Lower leg skin (tissue), 4 donors: ENCODE measurements at places on chromosomes 3 and 15. TPM values are rescaled to one million over a fixed set of nuclear protein-coding genes. Genes with fewer than 3 reads are reported as not detected.

Gene CFAP100
- not detected for total RNA-seq

Gene CRYGS
- total RNA-seq: 2.3 TPM

Gene MYRIP
- total RNA-seq: 1.7 TPM

DNA sequence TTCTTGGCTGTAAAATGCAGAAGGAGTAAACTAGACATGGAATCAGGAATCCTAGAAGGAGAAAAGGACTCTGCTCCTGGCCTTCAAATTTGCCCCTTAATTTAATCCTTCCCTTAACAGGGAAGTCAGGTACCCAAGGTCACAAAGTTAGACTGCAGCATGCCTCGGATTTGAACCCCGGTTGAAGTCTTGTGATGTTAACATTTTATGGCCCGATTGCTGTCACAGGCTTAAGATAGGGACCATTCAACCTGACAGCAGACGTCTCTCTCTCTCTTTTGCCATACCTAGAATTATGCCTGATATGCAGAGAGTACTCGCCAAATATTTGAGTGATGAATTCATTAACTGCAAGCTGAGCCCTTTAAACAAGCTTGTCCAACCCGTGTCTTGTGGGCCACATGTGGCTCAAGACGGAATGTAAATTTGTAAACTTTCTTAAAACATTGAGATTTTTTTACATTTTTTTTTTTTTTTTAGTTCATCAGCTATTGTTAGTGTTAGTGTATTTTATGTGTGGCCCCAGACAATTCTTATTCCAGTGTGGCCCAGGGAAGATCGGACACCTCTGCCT is 217.2 kb downstream of the THSD4 start:
- DNase-seq: no peak

- DNase-seq: no peak
Measured at GRCh38 chr3:11452312-11452711, 180.1 kb downstream of the ATG7 start.

- DNase-seq: no peak
Measured at GRCh38 chr15:55420171-55420866, 12.0 kb downstream of the PIERCE2 start.

DNA sequence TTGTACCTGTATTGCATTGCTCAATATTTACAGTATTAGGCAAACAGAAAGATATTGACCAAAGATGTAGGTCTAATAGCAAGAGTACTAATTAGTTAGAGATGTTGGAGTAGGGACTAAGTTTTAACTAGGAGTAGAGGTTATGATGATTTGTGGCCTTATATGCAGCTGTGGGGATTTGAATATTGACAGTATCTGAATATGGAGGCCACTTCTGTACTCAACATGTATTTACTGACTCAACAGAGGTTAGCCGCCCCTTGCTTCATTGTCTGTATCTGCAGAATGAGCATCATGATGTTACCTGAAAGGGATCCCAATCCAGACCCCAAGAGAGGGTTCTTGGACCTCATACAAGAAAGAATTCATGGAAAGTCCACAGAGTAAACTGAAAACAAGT is 49.6 kb upstream of the LRTM1 start:
- no peak for DNase-seq

DNA sequence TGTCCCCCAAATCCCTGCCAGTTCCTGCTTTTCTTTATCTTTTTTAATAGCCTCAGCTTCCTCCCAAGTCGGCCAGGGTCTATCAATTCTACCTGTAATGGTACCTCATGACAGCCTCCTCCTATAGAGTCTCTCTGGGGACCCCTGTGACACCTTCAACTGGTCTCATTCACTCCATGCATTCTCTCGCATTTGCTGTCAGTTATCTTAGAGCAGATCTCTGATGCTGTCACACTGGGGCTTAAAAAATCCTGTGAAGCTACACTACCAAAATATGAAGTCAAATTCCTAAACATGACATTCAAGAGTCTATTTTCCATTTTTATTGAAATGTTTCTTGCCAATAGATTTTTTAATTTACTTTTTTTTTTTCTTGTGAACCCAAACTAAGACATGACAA is 5.5 kb downstream of the VPS39 start:
- no peak for DNase-seq

GRCh38 chr3:117286488-117286887 is 576.9 kb downstream of the TUSC7 start:
- DNase-seq: no peak

- no peak for DNase-seq
Measured at GRCh38 chr15:48467801-48468200, 136.6 kb downstream of the DUT start.

DNA sequence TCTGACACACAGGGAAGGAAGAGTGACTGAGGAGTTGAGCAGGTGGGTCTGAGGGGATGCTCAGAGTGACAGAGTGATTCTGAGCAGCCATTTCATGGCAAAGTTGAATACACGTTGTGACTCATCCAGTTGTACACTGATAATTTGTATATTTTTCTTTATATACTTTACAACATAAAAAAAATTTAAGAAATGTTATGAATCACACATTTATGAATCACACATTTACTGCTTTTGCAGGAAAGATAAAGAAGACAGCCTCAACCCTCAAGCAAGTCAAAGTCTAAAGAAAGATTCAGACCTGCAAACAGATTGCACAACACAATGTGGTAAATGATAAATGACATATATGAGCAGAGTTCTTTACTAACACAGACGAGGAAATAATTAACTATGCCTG is 21.0 kb upstream of the CHMP2B start:
- DNase-seq: no peak

DNA sequence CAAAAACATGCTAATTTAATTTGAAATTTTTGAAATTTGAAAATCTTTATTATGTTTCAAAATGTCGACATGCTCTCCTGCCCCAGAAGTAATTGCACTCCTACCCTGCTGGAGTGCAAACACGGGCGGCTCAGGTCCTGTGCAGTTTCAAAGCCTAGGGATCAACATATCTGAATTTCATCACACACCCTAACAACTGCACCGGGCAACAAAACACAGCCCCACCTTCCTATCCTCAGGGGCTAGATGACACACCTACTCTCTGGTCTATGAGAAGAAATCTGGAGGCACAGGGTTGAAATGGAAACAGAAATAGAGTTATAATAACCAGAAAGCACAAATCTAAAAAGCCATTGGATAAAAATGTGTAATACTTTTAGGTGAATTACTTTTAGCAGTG is 61.4 kb downstream of the BFSP2 start:
- DNase-seq: no peak

DNA sequence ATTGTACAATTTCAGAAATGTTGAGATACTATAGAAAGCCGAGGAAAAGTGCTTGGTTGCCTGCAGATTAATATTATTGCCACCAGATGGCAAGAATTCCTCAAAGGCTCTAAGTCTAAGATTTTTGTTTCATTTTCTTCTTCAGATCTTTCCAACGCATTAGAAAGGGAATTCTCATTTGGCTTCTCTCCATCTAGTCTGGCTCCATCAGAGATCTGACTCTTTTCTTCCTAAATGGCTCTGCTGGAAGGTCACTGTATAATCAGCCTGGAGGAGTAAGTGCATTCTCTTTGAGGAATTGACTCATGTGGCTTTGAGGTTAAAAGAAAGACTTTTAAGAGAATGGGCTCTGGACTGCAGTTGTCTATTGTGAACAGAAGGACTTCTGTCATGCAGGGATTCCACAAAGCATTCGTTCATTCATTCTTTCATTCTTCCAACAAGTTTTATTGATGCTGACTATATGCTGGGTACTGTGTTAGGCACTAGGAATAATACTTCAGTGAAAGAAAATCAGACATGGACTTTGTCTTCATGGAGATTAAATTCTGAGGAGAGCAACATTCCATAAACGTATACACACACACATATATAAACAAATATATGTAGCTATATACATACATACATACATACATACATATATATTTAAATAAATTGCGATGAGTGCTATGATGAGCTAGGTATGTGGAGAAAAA is 55.3 kb downstream of the SLC28A2 start:
- DNase-seq: no peak

GRCh38 chr3:195194559-195195206 is 76.3 kb downstream of the XXYLT1 start:
- no peak for DNase-seq

DNA sequence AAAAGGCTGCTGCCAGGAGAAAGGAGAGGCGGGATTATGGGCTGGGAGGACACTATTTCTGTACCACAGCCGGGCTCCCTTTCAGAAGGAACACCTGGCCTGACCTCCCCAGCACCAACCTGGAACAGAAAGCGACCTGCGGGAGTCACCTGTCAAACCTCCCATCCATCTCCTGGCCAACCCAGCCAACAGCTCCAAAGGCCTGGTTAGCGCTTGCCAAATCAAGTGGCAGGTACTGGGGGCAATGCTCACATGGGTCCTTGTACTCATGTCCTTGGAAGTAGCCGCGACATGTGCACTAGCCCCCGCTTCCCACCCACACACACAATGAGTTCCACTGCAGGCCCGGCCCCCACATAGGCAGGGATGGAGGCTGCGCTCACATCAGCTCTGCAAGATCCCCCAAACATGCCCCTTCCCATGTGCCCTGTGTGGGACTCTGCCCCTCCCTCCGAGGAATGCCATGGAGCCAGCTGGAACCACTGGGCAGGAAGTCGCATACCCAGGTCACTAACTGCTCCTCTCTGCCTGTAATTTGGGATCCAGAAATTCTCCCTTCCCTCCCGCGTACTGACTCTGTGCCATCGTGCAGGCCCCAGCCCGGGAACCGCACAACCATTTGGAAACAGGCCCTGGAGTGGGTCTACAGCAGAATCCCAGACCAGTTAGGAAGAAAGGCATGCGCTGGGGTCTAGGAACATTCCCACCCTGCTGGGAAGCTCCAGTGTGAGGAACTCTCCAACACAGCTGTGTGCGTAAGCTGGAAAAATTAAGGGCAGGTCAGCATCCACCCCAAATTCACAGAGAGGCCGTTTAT is 98.9 kb downstream of the LRIG1 start:
- no peak for DNase-seq

DNA sequence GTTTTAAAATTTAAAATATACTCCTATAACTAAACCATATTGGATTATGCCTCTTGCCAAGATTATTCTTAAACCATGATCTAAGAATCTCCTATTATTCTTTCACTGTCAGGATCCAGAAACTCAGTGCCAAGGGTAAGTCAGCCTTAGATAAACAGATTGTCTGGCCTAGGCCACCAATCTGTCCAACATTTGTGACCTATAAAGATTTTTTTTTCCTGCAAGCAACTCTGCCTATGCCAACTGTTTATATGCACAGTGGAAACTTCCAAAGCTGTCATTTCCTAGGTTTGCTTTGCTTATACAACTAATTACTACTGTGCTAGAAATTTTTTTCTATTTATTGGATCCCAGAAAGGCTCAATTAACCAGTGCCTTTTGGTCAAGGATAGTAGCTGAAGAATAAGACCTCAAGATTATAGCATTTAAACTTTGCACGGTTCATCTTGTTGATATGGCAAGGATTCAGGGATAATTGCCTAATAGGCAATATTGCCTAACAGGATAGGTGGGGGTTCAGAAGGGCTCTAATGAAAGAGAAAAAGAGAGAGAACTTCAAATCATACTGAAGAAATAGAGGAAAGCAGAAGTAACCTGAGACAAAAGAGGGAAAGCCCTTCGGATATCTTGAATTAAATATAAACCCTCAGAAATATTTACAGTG is 22.8 kb downstream of the GAP43 start:
- DNase-seq: no peak
